ENCODE measurements at places on chromosomes 12 and 14.

GRCh38 chr12:131438881-131439280, 272.0 kb upstream of the SFSWAP start:
- no peak for DNase-seq

- DNase-seq = no peak
These were observed 361.3 kb upstream of the TMTC1 start for GRCh38 chr12:30144777-30145683.

- no peak for DNase-seq
These were observed 85.9 kb upstream of the FOXN3 start for GRCh38 chr14:89502966-89503365.

GRCh38 chr12:119780786-119781434, 96.2 kb downstream of the CIT start:
- DNase-seq = peak; percentile 56

DNA sequence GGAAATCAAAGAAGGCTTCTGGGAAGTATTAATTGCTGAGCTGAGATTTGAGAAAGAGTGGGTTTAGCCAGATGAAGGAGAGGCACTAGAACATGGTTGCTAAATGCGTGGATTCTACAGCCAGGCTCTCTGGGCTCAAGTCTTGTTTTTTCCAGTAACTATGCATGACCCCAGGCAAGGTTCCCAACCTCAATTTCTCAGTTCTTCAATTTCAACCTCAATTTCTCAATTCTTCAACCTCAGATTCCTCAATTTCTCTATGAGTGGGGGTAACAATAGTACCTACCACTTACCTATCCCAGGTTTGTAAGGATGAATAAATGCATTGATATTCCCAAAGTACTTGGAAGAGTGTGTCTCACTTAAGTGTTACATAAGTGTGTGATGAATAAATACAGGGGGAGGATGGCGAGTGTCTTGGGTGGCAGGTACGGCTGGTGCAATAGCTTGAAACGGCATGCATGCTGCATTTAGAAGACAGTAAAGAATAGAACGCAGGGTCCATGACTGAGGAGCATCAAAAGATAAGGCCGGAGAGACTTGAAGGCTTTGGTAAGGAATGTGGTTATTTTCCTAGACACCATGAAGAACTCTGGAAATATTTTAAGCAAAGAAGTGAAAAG, 149.1 kb upstream of the ATP2B1 start:
- no peak for DNase-seq

DNA sequence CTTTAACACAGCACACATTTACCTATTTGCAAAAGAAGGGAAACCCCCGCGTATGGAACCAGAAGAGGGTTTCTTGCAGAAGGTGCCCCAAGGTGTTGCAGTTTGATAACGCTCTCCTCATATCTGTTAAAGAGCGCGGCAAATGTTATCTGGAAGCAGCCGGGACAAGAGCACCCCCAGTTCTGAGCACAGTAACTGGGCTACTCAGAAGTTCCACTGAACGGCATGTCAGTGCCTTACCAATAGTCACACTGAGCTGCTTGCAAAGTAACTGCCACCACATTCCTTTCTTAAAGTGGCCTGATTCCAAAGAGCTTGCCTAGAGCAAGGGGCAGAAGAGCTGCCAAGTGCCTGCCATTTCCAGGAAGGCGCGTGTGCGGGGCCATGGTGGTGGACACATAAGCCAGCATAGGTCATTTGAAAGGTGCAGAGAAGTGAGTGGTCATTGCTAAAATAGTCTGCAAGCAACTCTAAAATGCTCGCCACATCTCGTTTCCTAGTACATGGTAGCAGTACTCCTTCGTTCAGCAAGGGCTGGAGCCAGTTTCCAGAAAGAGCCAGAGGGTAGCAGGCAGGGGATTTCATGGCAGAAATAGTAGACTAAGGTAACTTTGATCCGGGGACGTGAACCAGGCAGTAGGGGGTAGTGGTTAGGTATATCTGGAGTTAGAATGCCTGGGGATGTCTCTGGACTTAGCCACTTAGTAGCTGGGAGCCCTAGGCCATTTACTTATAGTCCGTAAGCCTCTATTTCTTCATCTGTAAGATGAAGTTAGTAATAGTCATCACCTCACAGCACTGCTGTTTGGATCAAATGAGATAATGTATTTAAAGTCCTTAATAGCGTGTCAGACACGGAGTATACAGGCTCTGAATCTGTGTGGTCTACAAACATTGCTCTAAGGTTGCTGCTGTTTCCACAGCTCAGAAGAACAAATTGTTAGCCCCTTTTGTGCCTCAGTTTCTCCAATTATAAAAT, 37.6 kb downstream of the SPTB start:
- DNase-seq = no peak

- DNase-seq = no peak
These were observed 180.9 kb downstream of the SRGAP1 start for GRCh38 chr12:64025174-64025958.

- DNase-seq = no peak
These were observed 194.0 kb downstream of the EGLN3 start for GRCh38 chr14:33756833-33757232.

- peak; percentile 68 for DNase-seq
These were observed 62.5 kb upstream of the PYGL start for GRCh38 chr14:51006781-51007211.

- DNase-seq = no peak
These were observed 287.2 kb upstream of the ATP2B1 start for GRCh38 chr12:89995870-89996269.

DNA sequence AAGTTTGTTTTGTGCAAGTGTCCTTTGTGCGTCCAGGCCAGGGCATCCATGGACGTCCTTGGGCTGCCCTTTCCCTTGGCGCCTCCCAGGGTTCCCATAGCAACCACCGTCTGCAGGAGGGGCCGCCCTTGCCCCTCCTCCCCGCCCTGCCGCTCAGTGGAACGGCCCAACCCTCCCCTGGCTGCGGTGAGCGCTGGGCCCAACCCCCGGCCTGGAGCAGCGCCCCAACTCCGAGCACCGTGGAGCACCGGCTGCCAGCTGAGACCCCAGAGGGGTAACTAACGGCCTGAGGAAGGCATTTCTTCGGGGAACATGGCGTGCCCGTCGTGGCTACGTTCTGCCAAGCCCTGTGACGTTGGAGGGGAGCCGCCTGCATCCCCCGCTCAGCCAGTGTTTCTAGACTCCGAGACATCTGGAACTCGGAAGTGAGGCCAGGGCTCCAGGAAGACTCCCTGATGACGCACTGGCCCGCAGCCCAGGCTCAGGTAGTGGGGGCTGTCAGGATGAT, 5.3 kb upstream of the ACACB start:
- peak; percentile 83 for DNase-seq

GRCh38 chr14:66088656-66089055, 397.5 kb upstream of the CCDC196 start:
- DNase-seq = no peak

DNA sequence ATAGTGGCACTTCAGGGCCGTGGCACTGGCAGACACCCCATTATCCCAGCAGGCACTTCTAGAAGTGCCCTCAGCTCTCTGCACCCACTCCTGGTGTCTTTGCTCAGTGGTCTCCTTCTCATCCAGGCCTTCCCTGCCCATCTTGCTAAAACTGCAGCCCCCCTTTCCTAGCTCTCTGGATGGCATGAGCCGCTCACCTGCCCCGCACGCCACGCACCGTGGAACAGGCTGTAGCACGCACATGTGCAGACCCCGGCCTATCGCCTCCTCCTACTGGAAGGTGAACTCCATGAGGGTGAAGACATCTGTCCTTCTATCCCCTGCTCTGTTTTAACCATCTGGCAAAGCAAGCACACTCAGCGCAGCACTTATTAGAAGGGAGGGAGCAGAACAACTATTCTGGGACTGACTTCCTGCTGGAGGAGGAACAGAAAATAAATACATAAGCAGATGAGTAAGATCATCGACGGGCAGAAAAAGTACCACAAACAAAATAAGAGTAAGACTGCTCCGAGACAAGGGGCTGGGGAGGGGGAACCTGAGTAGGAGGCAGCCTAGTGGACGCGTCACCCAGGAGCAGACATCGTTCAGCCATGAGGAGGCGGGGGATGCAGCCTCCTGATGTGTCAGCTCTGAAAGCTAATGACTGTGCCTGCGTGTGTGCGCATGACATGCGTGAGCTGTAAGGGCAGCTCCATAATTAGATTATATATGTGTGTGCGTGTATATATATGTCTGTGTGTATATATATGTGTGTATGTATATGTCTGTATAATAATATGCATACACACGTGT, 7.8 kb upstream of the FZD10 start:
- DNase-seq = no peak

DNA sequence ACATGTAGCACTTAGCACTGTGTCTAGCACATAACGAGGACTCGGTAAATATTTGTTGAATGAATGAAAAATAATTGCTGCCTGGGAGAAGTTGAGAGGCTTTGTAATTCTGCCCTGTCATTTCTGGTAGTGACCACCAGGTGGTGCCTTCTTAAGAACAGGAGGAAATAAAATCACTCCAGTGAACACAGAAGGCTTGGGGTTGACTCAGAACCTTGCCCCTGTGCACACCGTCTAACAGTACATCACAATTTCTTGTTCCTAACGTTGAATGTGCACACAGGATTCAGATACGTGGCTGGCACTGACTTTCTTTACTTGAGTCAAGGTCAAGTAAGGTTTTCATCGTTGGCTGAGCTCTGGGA, 91.8 kb downstream of the RGS6 start:
- peak; percentile 3 for DNase-seq

DNA sequence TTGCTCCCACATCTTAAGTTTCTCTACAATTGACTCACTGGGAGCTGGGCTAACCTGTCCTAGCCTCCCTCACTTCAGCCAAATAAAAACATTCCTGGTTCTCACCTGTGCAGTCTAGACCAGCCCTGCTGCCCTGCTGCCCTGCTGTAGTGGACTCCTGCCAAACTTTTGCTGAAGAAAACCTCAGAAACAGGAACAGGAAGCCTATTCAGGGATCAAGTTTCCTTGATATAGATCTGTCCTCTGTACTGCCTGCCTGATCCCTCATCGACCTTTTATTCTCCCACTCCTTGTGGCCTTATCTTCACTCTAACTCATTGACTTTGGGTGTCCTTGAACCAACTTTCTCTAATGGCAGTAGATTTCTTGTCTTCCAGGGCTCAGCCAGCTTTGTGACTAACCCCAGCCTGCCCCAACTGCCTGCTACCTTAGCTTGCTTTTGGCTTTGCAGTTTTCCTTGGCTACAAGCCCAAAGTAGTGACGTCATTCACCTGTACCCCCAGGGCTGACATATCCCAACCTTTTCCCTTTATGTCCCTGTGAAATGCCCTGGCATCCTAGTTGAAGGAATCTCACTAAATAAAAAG, 234.8 kb downstream of the DUSP6 start:
- DNase-seq = no peak

GRCh38 chr12:15756822-15757221, 32.4 kb downstream of the EPS8 start:
- no peak for DNase-seq

DNA sequence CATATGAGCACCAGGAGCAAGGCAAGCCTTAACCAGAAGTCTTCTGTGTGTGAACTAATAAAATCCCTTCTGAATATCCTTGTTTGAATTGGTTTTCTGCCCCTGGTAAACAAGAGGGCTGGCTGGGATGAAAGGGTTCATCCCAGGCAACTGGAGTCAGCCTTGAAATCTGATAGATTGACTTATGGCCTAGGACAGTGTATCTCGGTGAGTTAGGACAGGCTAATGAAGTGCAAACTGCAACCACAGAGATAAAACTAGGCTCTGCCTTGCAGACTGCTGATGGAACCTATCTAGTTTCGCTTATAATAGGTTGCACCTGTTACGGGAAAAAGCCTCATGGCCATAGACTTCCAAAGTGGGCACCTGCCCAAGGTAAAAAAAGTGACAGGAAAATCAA, 451.9 kb upstream of the NOVA1 start:
- no peak for DNase-seq

DNA sequence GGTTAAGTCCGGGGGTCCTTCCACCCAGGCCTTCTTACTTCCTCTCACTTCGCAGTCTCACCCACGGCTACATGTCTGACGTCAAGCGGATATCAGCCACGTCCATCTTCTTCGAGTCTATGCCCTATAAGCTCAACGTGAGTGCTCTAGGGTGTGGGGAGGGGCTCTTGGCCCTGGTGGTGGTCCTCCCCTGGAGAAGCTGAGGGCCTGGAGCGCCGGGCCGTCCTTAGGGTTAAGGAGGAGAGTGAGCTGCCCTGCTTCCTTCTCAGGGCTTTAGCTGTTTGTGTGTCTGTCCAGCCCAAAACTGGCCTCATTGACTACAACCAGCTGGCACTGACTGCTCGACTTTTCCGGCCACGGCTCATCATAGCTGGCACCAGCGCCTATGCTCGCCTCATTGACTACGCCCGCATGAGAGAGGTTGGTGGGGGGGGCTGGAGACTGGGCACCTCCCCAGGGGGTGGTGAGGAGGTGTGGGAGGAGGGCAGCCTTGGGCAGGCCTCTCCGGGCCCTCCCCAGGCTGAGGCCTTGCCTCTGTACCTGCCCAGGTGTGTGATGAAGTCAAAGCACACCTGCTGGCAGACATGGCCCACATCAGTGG, 2.7 kb downstream of the SHMT2 start:
- DNase-seq = no peak

DNA sequence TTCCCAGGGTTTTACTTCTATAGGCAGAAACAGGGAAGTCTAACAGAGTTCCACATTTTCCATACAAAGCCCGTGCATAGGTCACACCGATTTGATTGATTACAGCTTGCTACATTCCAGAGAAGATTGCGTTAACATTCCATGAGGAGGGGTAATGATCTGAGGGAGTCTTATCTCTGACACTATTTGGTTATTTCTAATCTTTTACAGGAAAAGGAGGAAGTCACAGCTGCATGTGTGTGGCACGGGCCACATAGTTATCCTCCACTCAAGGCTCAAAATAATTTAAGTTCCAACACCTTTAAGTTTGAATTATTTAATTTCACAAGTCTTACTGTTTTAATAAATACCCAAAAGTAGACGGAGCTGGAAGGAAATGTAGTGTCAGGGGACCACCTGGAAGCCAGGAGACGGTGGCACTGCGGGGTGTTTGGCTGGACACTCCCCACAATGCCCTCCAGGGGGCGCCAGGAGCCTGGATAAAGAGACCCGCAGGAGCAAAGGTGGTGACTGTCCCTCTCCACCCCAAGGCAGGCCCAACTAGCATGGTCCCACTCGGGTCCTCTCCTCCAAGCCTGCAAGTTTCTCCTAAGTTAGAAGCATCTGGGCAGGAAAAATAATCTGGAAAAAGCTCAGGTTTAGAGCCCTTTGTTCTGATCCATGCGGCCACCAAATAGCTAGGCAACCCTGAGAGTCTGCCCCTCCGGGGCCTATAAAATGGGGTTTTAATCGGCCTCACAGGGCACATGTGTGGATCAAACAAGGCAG, 20.2 kb downstream of the KRT8 start:
- DNase-seq = peak; percentile 36

DNA sequence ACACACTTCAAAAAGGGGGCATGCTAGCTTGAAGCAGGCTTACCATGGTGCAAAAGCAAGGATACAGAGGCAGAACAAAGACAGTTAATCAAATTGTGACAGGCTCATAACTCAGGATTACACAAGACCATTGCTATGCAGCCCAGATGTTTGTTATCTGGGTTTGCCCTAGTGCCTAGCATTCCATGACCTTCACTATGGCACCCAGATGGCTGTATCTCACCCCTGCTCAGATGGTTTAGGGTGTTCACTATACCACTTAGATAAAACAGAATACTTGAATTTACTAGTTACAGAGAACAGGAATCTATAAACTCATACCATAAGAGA, 56.2 kb downstream of the SDR9C7 start:
- no peak for DNase-seq

GRCh38 chr14:75978249-75978731, 3.5 kb downstream of the TGFB3 start:
- DNase-seq = no peak

Measured in astrocyte of the spinal cord (primary cell).